Stimulated activated CD8-positive, alpha-beta memory T cell treated with anti-CD3 and anti-CD28 coated beads, Interleukin-15, amount 100 ng/mL, for 48 hours (primary cell): ENCODE measurements at places on chromosomes 13 and 19.

DNA sequence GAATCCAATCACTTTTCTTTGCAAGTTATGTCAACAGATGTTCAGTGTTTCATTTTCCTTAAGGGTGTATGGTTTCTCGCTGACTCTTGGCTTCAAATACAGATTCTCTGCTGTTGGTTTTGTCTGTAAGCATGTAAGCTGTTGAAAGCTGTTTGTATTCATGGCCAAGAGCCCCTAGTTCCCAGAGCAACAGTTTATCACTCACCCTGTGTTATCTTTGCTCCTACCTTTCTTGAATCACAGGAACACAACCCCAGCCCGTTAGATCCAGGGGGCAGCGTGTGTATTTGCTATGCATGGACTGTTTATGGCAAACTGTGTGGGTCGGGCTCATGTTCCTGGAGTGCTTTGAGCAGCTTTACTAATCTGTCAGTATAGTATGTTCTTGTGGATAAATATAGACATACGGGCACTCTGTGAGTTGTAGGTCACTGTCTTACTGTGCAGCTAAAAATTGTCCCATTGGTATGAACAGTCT is 28.9 kb downstream of the FRY start:
- DNase-seq: no peak

- DNase-seq: no peak
These were observed 52.7 kb downstream of the TRPM4 start for GRCh38 chr19:49210108-49210900.

- DNase-seq: no peak
These were observed 2.6 kb downstream of the AP1M1 start for GRCh38 chr19:16200038-16201010.

- no peak for DNase-seq
These were observed 38.6 kb downstream of the TNFRSF19 start for GRCh38 chr13:23608701-23609413.

DNA sequence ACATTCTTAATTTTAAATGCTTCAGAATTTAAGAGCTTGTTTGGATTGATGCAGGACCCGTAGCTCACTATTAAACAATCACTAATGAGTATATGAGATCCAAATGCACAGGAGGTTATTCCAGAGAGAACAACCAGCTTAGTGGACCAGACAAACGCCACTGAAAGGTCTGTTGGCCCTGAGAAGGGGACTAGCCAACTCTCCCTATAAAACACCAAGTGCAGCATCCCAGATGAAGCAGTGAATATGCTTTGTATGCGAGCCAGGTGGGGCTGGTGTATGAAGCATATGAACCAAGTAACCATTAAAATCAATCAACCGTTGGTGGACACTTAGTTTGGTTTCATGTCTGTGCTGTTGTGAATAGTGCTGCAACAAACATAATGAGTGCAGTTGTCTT is 9.8 kb upstream of the LILRB1 start:
- no peak for DNase-seq

DNA sequence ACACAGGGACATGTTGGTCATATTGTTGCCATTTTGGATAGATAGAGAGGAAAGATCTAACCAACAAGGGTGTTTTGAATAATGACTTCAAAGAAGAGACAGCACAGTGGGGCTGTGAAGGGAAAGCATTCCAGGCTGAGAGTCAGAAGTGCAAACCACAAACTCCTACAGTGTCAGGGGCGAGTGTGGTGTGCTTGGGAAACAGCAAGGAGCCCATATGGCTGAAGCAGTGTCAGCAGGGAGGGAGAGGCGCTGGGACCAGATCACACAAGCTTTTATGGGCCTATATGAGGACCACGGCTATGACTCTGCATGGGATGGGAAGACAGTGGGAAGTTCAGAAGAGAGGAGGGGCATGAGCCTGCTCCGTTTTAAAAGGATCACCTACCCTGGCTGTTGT is 166.4 kb downstream of the MYO16 start:
- DNase-seq: no peak

DNA sequence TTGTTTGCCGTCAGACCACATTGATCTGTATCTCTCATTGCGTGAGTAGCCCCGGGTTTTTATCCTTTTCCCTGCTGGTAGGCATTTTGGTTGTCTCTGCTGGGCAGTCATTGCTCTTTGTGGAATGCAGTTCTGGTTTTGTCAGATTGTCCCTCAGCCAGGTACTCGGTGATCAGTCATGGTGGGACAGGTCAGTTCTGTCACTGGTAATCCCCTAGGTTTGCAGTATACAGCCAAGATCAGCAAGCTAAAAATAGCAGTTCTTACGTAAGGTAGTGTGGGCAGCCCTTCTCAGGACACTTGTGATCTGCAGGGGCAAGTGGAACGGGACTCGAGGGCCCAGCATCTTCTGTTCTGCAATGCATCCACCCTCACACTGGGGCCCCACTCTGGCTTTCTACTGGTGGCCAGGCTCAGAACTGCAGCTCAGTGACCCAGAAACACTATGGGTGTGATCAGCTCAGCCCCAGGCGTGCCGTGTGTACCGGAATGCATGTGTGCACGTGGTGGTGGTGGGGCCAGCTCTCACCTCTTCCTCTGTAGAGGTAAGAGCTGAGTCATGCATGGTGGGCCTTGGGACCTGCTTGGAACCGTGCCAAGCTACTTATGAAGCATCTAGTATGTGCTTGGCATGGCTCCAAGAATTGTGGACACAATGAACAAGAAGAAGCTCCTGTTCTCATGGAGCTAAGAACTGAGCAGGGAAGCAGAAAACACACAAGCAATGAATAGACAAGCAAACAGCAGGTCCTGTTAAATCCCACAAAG is 6.3 kb downstream of the PLEKHF1 start:
- peak; percentile 87 for DNase-seq

DNA sequence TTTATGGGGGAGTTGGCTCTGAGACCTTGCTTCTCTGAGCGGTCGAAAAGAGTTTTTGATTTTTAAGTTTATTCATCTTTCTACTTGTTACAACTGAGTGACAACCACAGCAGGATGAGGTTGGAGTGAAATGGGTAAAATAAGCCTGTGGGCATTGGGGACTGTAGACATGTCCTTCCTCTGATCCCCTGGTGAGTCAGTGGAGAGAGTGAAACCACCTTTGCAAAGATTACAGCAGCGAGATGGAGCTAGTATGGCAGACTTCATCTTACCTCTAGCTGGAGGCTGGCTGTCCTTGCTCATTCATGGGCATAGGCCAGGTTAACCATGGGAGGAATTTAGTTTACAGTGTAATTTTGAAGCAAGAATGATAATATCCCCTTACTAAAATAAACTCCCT is 30.9 kb upstream of the PSG9 start:
- no peak for DNase-seq

DNA sequence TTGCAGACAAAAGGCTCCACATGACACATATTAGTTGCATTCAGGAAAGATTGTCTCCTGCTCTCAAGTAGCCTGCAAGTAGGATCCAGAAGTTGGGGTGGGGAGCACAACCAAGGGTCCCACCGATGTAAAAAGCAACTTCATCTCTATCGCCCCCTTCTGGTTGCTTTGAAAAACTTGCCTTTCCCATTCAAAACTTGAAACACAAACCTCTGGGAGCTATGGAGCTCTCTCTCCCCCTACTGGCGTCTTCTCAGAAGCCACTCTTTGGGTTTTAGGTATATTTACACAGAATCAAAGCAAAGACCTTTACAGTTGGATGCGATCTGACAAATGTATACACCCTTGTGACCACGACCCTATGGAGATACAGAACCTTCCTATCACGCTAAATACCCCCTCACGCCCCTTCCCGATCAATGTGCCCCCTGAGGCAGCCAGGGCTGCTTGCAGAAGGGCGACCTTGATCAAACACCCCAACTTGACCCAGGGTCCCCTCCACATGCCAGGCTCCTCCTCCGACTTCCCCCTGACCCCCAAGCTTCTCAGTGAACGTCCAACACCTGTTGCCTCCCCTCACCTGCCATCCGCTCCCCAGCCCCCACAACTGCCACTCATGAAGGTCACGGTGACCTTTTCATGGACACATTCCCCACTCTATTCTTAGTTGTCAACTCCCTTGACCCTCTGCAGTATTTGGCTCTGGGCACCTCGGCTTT is 10.1 kb downstream of the NOSIP start:
- no peak for DNase-seq

GRCh38 chr19:35898499-35898809 is 1.9 kb downstream of the NFKBID start:
- DNase-seq: no peak

- DNase-seq: no peak
These were observed 8.0 kb downstream of the KLC3 start for GRCh38 chr19:45348367-45349125.

DNA sequence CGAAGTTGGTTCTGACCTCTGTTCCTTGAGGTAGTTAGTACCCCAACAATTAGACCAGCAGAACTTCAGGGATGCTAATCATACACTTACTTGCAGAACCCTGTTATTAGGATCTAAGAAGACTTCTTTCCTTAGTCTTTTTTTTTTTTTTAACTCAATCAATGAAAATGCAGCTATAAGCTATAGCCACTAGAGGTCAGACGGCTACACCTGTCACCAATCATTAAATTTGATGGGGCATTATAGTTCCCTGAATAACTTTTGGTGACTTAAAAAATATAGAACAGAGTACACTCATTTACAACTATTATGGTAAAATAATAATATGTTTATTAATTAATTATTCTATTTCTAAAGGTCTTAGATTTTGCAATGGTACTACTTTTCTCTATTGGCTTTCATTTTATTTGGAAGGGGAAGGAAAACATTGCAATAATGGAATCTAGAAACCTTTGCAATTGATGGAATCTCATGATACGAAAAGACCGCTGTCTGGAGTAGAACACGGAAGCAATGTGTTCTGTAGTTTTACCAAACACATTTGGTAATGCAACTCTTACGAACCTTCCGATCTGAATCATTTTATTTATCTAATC is 483.2 kb downstream of the DIAPH3 start:
- no peak for DNase-seq

GRCh38 chr13:30711375-30711774 is 24.0 kb upstream of the ALOX5AP start:
- no peak for DNase-seq

DNA sequence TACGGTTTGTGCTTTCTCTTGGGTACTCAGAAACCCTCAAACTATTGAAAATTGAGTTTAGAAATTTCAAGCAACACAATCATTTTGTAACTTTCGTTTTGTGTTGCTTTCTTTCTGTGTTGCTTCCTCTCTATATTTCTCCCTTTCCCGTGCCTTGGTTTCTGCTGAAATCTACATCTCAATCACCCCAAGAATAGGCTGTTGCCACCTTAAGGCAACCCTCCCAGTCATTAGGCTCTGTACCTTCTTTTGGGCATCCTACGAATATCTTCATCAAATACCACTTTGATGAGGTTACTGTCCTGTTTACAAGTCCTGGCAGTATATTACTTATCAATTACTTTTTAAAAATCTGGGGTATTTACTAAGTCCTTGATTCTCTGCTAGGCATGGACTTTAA is 621.6 kb downstream of the GPC6 start:
- DNase-seq: no peak

DNA sequence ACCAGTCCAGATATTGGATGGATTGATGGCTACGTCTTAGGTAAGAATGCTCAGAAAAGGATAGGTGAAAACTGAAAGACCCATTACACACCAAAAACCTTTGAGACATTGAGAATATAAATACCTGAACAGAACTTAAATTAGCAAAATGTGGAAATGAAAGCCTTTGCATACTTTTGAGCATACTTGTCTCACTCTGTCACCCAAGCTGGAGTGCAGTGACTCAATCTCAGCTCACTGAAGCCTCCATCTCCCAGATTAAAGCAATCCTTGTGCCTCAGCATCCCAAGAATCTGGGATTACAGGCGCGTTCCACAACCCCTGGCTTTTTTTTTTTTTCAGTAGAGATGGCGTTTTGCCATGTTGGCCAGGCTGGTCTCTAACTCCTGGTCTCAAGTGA is 695.3 kb downstream of the DACH1 start:
- no peak for DNase-seq

DNA sequence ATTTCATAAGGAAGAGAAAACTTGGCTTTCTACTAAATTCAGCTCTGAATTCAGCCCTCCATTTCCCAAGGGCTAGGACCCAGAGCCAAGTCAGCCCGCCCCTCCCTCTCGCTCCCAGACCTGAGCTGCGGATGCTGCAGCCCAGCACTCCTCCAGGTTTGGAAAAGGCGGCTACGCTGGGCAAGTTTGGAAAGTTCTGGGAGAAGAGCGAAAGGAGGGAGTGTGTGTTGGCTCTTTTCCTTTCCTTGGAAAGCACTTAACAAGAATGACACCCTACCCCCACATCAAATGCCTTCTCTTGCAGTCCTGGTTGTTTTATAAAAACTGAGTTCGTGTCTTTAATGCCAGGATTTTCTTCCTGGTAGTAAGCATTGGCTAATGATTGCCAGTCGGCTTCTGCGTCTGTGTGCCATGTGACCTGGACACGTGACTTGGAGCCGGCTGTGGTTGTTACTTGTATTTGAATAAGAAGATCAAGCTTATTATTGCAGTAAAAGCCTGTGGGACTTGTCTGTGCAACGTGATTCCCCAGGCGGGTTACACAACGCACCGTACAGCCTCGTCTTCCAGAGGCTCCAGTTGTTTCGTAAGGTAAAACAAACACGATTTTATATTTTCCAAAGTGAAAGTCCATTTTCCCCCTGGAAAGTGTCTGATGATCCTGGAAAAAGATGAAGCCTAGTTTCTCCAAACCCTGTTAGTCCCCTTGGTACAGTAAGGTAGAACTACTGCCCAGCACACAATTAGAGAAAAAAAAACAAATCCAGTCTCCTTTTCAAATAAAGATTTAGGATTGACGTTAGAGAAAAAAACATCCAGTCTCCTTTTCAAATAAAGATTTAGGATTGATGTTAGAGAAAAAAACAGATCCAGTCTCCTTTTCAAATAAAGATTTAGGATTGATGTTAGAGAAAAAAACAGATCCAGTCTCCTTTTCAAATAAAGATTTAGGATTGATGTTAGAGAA is 26.8 kb upstream of the UBE2L5 start:
- DNase-seq: peak; percentile 48

- DNase-seq: no peak
These were observed 30.1 kb upstream of the OBI1 start for GRCh38 chr13:78689011-78689410.

DNA sequence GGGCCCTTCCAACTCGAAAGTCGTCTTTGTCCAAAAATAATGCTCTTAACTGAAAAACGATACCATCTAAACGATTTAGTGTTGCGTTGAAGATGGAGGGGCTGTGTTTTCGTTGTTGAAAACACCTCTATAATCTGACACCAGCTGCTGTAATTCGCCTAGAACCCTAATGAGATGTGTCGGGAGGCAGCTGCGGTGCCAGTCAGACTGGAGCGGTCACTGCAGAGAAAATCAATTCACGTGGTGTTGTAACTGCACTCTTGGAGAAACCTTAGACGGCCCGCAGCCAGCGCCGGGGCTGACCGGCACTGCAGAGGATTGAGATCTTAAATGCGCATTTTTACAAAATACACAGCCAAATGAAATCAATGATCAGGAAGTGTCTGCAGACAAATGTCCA is 339.1 kb downstream of the ZNF536 start:
- DNase-seq: no peak

DNA sequence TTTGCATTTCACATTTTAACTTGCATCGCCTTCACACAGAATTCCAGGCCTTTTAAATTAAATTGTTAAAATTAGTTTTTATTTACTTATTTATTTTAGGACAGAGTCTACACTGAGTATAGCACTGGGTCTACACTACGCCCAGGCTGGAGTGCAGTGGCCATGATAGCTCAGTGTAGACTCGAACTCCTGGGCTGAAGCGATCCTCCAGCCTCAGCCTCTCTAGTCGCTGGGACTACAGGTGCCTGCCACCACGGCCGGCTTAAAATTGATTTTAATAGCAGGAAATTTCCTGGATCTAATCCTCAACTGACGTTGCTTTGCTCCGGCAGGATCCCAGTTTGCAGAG is 301 bp upstream of the ZNF610 start:
- no peak for DNase-seq

- no peak for DNase-seq
These were observed 33.6 kb downstream of the ATP7B start for GRCh38 chr13:51977625-51978024.
